ENCODE measurements at places on chromosomes 4 and X.

- no peak for DNase-seq
These were observed 1.6 kb downstream of the OPRPN start for GRCh38 chr4:70399319-70399718.

DNA sequence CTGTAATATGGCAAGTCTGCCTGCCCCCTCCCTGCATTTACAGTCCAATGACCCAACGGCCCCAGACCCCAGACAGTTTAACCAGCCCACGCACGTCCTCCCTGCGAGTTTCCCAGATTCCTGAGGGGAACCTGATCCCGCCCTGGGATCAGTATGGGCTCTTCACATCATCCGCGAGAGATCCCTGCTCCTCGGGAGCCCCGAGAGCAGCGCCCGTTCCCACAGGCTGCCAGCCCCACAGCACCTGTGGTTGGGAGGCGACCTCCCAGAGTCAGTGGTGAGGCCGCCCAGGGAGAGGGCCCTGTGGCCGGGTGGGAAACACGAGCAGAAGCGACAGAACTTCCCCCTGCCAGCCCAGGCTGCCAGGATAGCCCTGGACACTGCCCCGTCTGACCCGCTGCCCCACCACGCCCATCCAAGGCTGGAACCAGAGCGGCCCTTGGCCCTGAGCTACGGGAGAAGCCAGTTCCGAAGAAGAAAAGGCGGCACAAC lies 32.8 kb downstream of the TSC22D3 start:
- no peak for DNase-seq

- DNase-seq = no peak
These were observed 9.1 kb downstream of the HTRA3 start for GRCh38 chr4:8278421-8279287.

DNA sequence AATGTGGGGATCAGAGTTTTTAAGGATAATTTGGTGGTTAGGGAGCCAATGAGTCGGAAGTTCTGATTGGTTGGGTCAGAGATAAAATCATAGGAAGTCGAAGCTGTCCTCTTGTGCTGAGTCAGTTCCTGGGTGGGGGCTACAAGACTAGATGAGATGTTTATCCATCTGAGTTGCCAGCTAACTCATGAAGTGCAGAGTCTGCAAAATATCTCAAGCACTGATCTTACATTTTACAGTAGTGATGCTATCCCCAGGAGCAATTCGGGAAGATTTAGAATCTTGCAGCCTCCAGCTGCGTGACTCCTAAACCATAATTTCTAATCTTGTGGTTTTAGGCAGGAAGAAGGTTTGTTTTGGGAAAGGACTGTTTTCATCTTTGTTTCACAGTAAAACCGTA lies 565.8 kb upstream of the SPANXN1 start:
- no peak for DNase-seq

- no peak for DNase-seq
These were observed 134.1 kb upstream of the C1QTNF7 start for GRCh38 chr4:15293711-15294110.

DNA sequence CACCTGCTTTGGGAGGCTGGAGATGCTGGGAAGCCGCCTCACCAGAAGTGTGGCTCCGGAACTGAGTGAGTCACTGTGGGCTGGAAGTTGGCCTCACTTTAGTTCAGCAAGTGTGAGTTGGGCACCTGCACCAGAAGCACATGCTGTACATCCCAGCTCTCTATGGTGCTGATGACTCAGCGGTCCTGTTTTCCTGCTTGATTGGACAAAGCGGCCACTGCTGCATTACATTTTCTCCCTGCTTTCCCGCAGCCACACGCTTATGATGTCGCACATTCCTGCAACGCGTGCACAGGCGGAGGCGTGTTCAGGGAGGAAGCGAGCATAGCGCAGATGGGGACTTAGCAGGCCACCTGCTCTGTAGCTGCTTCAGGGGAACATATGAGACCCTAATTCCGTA lies 26.7 kb upstream of the CLDN34 start:
- DNase-seq = peak; percentile 12

DNA sequence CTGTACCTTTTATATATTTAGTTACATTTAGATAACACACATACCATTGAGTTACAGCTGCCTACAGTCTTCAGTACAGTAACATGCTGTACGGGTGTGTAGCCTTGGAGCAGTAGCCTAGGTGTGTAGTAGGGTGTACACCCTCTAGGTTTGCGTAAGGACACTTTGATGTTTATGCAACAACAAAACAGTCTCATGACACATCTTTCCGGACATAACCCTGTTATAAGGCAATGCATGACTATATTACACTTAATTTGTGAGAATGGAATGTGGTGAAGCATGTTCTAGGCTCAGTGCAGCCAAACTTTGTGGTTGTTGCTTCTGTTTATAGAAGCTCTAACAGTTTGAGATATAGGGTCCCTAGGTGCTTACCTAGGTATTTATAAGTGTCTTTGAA lies 65.4 kb downstream of the SPRY1 start:
- no peak for DNase-seq

DNA sequence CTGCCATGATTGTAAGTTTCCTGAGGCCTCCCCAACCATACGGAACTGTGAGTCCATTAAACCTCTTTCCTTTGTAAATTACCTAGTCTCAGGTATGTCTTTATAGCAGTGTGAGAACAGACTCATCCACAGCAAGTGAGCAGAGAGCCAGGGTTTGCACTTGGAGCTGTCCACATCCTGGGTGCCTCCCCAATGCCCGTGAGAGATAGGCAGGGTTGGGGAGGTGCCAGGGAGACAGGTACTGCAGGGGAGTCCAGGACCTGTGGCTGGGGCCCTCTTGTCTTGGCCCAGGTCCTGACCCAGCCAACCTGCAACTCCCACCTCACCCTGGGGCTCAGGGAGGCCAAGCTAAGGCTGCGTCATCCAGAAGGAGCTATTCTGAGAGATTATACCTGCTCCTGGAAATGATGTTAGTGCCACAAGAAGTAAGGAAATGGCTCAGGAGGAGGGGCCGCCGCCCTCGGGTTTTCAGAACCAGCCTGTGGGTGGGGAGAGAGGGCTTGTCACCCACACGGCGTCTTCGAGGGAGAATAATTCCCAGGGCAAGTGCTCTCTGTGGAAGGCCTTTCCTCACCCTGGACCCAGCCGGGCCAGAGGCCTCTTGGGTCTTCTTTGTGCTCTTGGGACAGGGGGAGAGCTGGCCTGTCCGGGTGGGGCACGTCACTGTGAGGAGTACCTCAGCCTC lies 66.5 kb downstream of the ADRA2C start:
- no peak for DNase-seq

DNA sequence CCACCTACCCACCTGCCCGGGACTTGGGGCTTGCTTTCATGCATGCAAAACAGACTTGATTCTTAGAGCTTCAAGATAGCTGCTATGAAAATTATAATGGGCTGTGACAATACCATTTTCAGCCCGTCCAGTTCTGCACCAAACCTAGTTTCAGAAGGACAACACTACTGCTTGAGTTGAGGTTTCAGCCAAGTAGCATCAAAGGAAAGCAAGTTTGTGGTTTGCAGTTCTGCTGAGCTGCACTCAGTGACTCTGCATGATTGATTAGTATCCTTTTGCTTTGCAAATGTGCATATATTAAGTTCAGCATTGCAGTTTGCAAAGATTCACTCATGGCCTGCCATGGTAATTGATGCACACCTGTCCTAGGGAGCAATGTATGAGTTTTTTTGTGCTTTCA lies 442.7 kb downstream of the RPA4 start:
- DNase-seq = no peak

GRCh38 chr4:9773471-9773870 lies 8.0 kb upstream of the DRD5 start:
- DNase-seq = no peak

- no peak for DNase-seq
These were observed 1.6 kb upstream of the ARMCX6 start for GRCh38 chrX:101619364-101619763.

- DNase-seq = no peak
These were observed 18.5 kb downstream of the SUV39H1 start for GRCh38 chrX:48715072-48715471.

DNA sequence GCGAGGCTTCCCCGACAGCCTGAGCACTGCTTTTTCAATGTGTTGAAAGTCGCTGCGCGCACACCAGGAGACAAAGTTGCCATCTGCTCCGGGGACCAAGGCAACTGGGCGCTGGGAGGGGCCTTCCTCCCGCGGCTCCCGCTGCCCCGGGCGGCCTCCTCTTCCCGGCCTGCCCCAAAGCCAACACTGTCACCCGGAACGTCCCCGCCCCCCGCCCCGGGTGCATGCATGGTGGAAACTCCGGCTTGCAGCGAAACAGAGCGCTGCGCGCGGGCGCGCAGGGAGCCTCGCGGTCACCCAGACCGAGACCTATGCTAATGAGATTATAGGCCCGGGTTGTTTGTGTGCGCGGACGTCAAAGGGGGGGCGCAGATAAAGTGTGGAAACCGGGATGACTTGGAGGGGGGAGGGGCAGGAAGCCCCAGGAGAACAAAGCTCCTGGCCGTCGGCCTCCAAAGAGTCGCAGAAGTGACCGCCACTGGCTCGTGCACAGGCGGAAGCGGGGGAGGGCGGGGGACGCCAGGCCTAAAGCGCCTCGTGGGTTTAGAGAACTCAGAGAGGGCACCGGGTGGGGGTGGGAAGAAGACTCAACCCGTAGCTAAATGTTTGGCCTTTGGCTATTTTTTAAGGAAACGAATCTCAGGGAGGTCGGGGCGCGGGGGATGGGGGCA lies 88.8 kb downstream of the BCOR start:
- no peak for DNase-seq

- no peak for DNase-seq
These were observed 102.8 kb downstream of the GLUD2 start for GRCh38 chrX:121150217-121150616.

DNA sequence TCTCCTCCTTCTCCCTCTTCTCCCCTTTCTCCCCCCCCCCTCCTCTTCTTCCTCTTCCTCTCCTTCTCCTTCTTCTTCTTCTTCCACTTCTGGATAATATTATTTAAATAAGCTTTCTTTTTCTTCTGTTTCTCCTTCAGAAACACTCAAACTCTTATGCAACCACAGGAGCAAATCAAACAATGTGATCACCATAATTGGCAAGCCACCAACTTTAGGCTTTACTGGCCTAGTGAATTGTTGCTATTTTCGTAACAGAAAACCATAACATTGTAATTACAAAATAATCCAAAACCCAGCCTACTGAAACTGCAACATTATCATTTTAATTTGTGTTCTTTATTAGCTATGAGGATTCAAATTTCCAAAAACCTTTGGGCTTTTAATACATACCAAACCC lies 14.3 kb downstream of the DCAF8L1 start:
- DNase-seq = no peak

- no peak for DNase-seq
These were observed 41.6 kb downstream of the PPEF2 start for GRCh38 chr4:75860606-75861005.

DNA sequence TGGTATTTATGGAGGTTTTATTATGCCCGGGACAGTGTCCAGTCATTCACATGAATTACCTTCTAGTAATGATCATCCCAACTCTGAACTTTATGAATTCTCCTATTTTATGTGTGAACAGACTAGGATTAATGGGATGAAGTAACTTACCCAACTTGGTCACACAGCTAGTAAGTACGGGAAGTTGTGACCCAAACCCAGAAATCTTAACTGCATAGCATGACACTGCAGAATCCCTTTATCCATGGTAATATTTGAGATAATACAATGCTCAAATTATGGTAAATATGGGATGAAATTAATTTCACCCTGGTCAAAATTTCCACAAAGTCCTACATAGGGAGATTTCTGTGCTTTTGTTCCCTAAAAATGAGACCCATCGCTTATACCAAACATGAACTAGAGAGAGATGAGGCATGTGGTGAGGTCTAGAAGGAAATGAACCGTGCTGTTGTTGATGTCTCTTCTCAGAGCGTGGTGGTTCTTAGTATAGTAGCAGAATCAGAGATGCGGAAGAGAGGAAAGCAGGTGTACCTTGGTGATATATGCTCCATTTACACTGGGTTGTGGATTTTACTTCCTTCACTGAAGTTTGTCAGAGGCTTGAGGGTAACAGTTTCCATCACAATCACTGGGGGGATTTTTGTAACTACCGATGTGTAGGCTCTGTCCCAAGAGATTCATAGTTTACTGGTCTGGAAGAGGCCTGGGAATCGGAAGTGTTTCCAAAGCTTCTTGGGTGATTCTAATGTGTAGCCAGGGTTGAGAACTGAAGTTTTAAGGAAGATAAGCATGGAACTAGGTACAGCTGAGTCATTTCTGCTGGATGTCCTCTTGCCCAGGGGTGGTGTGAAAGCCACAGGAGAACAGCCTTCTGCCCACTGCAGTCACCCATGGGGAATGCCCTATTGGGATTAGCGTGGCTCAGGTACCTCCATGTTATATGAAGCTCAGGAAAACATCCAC lies 30.2 kb upstream of the FAM9C start:
- DNase-seq = no peak

DNA sequence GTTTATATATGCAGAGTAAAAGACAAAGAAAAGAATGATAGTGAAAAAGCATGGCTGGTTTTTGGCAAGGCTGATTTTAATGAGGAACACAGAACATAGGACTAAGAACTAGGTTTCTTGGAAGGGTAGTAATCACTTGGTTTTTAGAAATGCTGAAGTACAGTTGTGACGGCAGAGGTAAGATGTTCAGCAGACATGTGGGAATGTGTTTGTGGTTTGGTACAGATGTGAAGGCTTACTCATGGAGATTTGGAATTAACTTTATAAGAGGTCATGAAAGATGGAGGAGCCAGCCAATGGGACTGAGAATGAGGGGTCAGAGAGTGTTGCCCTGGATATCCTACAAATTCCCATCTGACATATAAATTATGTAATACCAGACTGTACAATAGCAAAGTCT lies 243.6 kb downstream of the NPFFR2 start:
- no peak for DNase-seq

DNA sequence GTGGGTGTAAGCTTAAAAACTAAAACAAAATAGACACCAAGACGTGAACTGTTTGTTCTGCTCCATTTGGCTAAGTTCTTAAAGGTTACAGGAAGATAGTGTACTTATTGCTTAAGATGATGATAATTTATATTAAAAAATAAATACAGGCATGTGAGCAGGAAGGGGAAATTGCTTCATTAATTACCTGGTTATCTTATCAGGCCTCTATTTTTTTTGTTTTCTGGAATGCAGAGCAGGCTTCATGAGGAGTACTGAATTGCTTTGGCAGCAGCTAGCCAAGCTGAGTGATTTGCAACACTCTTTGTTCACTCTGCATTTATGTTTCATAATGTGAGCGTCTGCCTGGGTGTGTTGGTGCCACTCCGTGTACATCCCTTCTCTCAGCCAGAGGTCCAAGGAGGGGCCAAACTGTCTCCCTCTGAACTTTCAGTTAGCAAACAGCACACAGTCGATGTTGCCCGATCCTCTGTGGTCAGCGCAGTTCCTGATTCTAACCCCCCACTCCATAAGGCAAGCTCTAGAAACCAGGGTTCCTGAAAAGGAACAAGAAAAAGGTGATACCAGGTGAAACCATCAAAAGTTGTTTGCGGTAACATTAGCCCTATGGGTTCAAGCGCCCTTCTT lies 348.2 kb downstream of the SPRY1 start:
- no peak for DNase-seq

DNA sequence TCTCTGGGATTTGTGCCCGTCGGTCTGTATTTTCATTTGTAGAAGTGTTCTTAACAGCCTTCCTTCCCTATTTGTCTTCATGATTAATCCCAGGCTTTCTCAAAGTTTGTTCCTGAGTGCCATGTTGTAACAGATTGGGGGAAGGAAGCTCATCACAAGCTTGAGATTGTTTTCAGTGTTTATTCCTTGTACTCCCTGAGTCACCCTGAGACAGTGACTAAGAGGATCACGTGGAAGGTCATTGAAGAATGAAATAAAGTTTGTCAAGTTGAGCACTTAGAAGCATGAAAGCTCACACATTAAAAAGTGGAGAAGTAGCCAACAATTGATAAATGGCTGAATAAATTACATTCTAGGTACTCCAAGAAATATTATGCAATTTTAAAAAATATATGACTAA lies 153.5 kb upstream of the FAM241A start:
- no peak for DNase-seq
